ENCODE measurements at places on chromosomes 13 and 19.

DNA sequence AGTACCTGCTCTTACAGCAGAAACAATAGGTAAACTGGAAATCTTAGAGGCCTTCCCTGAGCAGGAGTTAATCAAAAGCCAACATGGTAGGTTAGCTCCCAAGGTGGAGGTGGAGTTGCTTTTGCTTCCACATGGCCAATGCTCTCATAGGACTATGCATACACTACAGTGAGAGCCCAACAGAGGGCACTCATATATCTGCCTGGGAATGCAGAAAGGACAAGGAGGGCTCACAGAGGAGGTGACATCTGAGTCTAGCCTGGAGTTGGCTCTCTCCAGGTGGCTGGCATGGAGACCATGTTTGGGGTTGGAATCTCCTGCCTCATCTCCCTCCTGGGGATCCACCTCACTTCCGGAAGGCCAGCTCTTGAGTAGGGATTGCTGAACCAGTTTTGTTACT lies 34.6 kb downstream of the ATP8A2 start:
- no peak for DNase-seq

DNA sequence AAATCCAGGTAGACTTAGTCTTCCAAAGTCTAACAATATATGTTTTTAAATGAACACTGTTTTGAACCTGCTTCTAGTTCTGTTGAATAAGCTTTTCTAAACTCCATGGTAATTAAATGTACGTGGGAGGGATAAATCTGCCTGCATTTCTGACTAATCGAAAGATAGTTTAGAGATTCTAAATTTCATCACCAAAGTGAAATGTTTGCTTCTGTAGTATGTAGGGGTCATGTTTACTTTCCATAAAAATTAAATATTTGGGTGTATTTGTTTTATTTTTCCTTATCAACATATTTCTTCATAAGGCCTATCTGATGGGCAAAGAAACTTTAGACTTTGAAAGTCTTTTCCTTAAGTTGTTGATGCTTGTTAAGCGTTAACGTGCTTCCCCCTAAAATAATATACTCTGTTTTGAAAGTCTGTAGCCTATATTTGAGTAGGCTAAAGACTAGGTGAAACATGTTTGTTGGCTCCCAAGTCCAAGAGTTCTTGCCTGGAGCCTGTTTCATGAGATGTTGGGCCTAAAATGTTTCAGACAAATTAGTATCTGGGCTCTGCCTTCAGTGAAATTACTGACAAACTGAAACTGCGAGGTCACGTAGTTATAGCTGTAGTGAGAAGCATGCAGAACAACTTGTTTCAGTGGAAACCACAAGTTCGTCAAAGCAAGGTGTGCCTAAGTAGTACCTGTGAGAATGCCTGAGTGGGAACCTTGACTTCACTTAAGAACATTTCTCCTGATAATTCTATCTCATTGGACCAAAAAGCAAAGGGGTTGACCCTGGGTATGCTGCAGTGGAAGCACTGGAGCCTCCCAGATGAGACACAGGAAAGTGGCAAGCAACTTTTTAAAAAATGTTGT lies 126.2 kb downstream of the LMO7 start:
- DNase-seq, result no peak

DNA sequence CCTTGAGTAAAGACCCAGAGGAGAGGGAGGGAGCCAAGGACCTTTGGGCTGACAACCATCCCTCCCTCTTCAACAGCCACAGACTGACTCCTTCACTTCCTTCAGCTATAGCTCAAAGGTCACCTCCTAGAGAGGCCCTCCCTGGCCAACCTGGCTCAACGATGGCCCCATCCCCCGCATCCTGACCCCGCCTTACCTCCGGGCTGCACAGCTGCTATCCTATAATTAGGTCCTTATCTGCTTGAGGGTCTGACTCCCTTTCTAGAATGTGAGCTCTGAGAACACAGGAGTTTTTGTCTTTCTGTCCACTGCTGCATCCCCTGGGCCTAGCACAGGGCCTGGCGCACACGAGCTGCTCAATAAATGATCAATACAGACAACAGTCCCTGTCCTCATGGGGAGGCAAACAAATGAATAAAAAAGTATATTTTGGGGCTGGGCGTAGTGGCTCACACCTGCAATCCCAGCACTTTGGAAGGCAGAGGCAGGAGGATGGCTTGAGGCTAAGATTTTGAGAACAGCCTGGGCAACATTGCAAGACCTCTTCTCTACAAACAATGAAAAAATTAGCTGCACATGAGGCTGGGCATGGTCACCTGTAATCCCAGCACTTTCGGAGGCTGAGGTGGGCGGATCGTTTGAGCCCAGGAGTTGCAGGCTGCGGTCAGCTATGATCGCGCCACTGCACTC lies 6.6 kb upstream of the LGALS4 start:
- no peak for DNase-seq

GRCh38 chr19:10478903-10479384 lies 24.2 kb downstream of the KEAP1 start:
- DNase-seq, result peak; percentile 84

DNA sequence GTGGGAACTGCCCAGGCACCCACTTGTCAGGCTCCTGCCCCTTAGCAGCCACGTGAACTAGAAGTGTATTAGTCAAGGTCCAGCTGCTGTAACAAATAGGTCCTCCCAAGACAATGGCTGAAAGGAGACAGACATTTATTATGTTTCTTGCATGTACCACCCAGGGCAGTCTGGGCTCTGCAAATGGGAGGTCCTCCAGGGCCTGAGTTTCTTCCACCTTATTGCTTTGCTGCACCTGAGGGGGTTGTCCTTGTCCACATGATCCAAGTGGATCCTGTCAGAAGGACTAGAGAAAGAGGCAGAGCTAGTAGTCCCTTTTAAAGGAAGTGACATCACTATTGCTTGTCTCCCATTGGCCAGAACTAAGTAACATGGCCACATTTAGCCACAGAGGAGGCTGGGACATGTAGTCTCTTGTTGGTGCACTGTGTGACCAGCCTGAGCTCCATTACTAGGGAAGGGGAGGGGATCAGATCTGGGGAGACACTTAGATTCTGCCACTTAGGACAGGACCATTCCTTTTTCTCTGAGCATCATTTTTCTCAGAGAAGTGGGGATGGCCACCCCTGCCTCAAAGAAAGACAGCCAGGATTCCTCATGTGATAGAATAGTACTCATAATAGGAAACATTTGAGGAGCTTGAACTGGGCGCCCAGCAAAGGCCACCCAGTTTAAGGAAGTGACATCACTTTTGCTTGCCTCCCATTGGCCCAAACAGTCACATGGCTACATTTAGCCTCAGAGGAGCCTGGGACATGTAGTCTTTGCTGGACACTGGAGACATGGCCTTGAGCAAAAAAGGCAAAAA lies 15.1 kb downstream of the CC2D1A start:
- no peak for DNase-seq

DNA sequence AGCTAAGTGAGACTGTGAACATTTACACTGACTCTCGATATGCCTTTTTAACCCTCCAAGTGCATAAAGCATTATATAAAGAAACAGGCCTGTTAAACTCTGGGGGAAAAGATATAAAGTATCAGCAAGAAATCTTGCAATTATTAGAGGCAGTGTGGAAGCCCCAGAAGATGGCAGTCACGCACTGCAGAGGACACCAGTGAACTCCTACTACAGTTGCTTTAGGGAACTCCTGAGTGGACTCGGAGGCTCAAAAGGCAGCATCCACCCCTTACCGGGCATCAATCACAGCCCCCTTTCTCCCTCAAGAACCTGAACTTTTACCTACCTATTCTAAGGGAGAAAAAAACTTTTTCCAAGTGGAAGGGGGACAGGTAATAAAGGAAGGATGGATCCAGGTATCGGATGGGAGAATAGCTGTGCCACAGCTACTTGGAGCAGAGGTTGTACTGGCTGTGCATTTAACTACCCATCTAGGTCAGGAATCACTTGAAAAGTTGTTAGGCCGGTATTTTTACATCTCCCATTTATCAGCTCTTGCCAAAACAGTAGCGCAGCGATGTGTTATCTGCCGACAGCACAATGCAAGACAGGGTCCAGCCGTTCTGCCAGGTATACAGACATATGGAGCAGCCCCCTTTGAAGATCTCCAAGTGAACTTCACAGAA lies 80.1 kb downstream of the ZNF486 start:
- DNase-seq, result no peak

DNA sequence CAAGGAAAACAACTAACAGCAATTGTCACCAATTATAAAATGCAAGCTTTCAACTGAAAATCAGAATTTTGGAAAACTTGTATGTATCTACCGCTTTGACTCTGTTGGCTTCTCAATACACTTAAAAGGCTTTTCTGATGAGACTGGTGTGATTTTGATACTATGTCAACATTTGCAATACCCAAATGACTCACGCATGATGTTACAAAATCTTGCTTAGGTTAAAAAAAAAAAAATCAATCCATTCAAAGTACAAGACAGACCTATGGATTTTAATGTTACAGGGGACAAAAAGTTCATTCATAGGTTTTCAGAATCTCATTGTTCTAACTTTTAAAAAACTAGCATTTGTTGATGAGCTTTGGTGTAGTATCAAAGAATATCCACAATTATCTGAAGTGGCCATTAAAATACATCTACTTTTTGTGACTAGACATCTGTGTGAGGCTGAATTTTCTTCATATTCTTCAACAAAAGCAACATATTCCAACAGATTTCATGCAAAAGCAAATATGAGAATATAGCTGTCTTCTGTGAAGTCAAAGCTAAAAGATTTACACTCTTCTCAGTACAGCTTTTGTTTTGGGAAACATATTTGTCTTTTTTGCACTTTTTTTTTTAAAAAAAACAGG lies 10.7 kb downstream of the ELF1 start:
- DNase-seq, result no peak

GRCh38 chr19:1511318-1512317 lies 1.2 kb downstream of the ADAMTSL5 start:
- no peak for DNase-seq

- peak; percentile 62 for DNase-seq
Measured at GRCh38 chr13:19959831-19960652, 1.5 kb downstream of the ZMYM2 start.

DNA sequence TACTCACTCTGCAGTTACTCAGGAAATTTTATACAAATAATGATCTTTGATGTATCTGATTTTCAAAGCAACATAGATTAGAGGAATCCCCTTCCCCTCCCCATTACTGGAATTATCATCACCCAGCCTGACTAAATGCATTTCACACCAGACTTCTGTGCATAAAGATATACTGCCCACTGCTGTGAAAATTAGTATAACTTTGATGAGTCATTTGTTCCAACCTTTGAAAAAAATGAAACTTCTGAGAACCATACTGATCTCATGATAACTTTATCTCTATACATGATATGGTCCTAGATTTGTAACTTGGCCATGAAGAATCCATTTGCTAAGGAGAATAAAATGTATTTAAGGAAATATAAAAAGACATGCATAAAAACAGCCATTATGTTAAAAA lies 63.9 kb downstream of the GPC6 start:
- no peak for DNase-seq

All from activated T-helper 1 cell treated with anti-CD3 and anti-CD28 coated beads, Interleukin-2, amount 50 U/mL, for 16 hours (primary cell).